ENCODE measurements at places on chromosomes 11 and 22. TPM values are rescaled to one million over a fixed set of nuclear protein-coding genes. Genes with fewer than 3 reads are reported as not detected.
A peak's percentile ranks its signal among the peaks of the same experiment; 100 is the strongest.

The TRIM51 gene
- total RNA-seq = not detected

The OOSP4A gene
- not detected for total RNA-seq

The CUL5 gene
- 26.2 TPM for total RNA-seq

The C11orf86 gene
- total RNA-seq = not detected

The CTSF gene
- total RNA-seq = 28.9 TPM

The TSPAN32 gene
- not detected for total RNA-seq

The OAF gene
- total RNA-seq = 18.7 TPM

DNA sequence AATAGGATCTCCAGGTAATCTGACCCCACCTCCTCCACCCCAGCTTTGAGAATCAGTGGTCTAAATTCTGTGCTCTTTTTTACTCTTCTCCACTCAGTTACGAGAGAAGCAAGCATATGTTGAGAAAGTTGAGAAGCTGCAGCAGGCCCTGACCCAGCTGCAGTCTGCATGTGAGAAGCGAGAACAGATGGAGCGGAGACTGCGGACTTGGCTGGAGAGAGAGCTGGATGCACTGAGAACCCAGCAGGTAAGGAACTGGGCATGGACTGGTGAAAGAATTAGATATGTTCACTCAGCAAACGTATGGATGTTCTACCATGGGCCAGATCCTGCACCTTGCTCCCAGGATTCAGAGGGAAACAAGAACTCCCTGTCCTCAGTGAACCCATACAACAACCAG, 85.7 kb downstream of the AMOTL1 start:
- no peak for DNase-seq

DNA sequence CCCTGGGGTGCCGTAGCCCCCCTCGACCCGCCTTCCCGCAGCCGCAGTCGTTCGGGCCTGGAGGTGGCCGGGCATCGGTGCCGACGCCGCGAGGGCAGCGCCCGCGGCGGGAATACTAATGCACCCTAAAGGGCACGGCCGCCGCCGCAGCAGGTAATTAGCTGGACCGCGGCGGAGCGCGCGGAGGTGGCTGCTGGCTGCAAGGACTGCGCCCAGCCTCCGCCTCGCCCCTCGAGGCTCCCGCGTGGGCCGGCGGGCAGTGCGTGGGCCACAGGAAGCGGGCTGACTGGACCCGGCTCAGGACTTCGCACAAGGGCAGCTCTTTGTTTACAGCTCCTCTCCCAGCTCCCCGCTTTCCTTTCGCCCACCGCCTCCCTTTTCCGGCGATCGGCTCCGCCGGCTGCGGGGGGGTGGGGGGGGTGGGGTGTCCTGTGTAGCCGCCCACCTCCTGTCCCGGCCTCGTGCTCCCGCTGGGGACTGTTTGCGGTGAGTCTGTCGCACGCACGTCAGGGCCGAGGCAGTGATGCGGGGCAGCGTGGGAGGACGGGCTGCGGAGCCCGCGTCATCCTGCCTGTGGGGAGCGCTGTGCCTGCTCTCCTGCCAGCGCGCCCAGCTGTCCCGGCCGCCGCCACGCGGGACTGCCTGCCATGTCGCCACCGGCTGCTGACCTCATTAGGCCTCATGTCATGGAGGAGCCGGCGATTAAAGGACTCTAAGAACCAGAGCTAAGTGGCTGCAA, 53.2 kb downstream of the GRIK4 start:
- peak; percentile 32 for DNase-seq

DNA sequence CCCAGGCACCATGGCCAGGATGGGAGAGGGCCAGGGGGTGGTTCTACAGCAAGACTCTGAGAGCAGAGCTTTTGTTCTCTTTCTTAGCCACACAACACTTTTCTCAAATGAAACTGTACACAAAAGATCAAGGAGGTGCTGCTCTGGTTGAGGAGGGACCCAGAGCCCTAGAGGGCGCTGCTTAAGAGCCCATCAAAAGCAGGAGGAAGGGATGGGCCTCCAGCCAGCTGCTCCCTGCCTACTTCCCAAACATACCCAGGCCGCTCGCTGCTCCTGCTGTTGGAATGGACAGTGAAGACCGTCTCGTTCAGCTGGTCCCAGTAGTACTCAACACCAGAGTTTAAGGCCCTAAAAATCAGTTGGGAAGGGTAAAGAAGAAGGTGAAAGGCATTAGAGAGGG, 18.4 kb upstream of the CHRM4 start:
- no peak for DNase-seq

- no peak for DNase-seq
These were observed 98.0 kb downstream of the SHANK2 start for GRCh38 chr11:71154261-71154805.

- DNase-seq = no peak
These were observed 75.6 kb downstream of the CLPB start for GRCh38 chr11:72358466-72359405.

GRCh38 chr11:83836883-83837654, 550.9 kb upstream of the CCDC90B start:
- peak; percentile 24 for DNase-seq

GRCh38 chr11:76919887-76920746, 59.4 kb downstream of the ACER3 start:
- DNase-seq = peak; percentile 80

DNA sequence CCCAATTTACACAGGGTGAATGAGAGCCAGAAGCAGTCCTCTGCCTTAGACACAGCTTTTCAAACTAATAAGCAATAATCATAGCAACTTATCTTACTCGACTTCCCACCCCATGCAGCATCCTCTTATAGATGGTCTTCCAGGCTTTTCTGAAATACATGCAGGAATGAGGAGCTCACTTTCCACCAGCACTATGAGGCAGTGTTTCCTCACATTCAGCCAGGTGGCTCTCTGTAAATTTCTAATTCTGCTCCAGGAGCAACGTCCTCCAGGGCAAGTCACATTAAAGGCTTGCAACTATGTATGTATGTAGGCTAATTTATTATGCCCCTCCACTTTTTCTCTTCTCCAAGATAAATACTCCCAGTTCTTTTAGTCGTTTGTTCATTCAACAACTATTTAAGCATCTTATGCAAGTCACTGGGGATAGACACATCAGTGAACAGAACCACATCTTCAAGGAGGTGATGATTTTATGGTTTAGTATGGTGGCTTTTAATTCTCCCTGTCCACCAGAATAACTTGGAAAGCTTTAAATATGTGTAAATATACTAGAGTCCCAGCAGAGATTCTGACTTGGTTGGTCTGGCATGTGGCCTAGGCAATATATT, 59.9 kb downstream of the PAK1 start:
- no peak for DNase-seq

- DNase-seq = no peak
These were observed 158.3 kb upstream of the SNX19 start for GRCh38 chr11:131074573-131074972.

DNA sequence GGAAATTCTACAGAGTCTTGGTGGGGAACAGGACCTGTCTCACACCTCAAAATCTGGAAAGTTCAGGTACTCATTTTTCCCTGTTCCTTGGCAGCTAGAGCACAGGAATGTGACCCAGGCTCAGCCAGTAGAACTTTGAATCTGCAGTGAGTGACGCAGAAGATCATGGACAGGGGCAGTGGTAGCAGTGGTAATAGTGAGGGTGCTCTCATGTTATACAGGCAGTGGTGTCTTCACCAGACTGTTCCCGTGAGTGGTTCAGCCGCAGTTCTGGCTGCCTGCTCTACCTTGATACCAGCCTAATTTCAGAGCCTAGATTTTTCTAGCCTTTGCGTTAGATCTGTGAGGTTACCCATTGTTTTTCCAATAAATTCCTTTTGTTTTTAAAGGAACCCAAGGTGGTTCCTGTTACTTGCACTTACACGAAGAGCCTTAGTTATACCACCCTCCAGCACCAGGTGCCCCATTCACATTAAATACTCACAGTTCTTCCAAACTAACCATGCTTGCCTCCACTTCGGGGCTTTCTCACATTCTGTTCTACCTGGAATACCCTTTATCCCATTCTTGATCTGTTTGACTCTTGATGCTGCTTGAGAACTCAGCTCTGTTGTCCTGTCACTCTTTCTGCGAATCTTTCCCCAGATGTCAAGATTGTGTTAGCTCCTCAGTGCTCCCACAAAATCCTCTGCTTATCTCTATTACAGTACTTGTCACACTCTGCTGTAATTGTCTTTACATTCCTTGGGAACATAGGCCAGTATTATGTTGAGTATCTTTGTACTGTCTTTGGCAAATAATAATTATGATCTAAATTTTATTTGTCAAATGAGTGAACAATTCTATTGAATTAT, 47.8 kb downstream of the SWAP70 start:
- no peak for DNase-seq

DNA sequence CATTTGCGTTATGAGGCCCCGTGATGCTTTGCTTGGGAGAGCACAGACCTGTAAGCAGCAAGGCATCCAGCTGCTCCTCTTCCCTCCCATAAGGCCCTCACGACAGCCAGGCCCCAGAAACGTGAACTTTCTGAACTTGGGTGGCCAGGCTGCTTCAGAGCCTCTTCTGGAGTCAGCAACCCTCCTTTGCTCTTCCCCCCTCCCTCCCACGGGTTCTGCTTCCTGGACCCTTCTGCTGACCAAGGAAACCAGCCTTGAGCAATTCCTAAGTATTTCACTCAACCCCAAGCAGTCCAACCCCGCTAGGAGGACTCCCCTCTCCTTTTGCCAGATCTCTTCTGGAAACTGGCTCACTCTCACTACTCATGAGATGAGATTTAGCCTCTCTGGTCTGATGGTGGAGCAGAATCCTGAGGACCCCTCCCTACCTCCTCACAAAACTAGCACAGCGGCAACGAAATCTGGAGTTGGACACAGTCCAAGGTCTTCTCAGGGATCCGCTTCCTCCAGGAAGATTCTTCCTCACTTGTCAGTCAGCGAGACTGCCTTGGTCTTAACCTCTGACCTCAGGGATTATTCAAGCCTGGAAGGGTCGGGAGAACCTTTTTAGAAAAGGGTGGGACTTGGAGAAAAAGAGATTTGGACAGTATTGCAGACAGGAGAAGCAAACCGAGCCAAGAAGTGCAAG, 86.2 kb downstream of the UBASH3B start:
- DNase-seq = no peak

GRCh38 chr11:41003339-41004282, 455.8 kb downstream of the LRRC4C start:
- no peak for DNase-seq

- no peak for DNase-seq
These were observed 26.6 kb downstream of the A4GALT start for GRCh38 chr22:42693763-42694683.

GRCh38 chr11:118286545-118286944, 18.0 kb upstream of the CD3E start:
- DNase-seq = no peak

DNA sequence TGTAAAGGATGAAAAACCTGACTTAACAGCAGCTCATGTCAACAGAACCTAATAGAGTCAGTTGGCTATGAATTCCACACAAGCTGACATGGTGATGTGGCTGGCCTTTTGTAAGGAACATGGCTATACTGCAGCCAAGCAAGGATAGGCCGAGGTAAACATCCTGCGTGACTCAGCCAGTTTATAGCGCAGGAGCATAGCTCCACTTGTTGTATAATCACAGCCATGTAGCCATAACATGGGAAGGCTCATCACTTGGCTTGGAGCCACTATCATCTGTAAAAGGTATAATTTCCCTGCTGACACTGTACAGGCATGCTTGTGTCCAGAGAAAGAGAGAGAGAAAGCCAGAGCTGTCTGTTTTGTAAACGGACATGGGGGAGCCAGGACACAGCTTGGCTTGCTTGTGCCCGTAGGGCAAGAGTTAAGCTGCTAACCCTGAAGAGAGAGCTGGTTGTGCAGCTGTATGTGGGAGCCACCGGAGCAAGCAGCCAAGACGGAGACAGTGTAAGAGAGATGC, 104.4 kb upstream of the PLET1 start:
- DNase-seq = peak; percentile 56

DNA sequence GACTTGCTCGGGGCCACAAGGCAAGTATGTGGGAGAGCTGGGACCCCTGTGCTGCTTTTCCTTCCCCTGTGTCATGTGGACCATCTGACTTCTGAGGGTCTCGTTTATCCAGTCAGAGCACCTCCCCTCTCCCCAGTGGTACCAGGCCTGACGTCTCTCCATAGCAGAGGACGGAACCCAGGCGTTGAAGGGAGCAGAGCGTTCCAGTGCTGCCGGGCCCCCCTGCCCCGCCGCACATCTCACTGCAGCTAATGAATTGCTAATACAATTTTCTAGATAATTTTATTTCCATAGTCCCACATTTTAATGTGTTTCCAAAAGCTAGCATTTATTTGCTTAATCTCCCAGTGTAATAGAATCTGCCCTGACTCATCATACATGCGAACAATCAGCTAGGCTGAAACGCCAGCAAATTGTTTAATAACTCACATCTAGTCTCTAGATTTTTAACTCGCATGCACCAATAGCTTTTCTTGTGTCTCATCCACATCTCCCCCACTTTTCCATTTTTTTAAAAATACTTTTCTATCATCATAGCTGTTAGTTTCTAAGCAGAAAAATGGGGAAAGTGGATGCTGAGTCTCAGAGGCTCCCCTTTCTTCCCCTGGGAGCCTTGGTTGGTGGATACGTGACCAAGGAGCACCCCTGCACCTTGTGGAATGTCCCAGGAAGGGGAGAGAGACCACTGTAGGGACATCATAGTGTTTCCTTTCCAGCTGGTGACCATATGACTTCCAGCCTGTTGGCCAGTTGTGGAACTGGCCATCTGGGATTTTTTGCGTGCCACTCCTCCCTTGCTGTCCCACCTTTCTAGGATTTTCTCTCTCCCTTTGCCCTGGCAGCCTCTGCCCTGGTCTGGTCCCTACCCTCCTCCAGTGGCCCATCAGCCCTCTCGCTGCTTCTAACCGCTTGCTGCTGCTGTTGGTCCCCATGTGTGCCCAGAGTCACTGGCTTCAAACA, 58.6 kb upstream of the NNMT start:
- DNase-seq = peak; percentile 72

- DNase-seq = peak; percentile 45
These were observed 46.2 kb downstream of the P4HA3 start for GRCh38 chr11:74265256-74265655.

DNA sequence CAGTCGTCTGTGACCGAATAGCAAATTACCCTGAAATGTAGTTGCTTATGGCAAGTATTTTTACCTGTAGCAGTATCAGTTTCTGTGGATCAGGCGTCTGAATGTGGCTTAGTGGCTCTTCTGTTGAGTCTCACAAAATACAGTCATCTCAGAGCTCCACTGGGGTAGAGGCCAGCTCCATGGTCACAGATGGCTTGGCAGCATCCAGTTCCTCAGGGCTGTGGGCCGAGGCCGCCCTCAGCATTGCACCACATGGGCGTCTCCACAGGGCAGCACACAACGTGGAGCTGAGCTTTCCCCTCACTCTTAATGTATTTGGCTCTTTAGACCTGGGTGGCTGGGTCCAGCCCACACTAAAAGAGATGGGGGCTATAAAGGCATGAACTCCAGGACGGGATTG, 57.8 kb downstream of the SBF1 start:
- no peak for DNase-seq

GRCh38 chr11:118214210-118214914, 10.4 kb downstream of the JAML start:
- no peak for DNase-seq

GRCh38 chr22:36585841-36586240, 56.9 kb upstream of the EIF3D start:
- no peak for DNase-seq
